ENCODE measurements at places on chromosomes 4 and X.
A peak's percentile ranks its signal among the peaks of the same experiment; 100 is the strongest.

- DNase-seq: no peak
These were observed 48.8 kb upstream of the FAM9A start for GRCh38 chrX:8849945-8850344.

- DNase-seq: peak; percentile 96
These were observed at the start of gene MAP9 for GRCh38 chr4:155376387-155377268. Gene MAP9, minus strand, starts transcription at chr4:155376965. Its CDS starts 1,115 bp downstream, at chr4:155375850.

DNA sequence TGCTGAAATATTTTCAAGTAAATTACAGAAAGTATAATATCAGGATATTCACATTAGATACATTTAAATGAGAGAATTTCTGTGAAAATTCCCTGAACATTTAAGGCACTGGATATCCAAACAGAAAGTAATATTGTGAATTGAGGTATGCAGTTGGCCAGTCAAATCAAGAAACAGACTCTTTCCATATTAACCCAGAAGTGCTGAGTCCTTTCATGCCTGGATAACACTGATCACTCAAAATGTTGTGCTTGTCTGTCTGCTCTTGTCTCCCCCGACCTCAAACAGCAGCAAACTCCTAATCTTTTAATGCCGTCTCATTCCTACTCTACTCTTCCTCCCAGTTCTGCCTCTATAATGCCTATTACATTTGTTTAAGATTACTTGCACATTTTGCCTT is 51.2 kb downstream of the TBC1D9 start:
- no peak for DNase-seq

DNA sequence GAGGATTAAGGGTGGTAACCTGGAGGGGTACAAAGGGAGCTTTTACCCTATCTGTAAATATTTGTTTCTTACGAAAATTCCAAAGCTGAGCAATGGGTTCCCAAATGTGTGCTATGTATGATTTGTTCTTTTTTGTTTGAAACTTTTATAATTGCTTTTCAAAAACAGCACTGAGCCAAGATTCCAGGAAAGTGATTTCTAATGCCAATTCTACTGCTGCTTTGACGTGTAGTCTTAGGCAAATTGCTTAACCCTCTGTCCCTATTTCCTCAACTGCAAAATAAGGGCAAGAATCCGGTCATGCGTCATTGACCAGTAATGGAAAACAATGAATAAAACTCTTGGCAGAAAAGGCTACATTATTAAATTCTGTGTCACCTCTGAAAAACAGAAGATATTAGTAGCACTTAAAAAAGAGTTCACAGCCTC is 454.7 kb downstream of the IL15 start:
- DNase-seq: peak; percentile 99

- no peak for DNase-seq
These were observed 70.2 kb upstream of the BCOR start for GRCh38 chrX:40167850-40168479.

- DNase-seq: no peak
These were observed 1271.0 kb downstream of the RAPGEF2 start for GRCh38 chr4:160373911-160374310.

DNA sequence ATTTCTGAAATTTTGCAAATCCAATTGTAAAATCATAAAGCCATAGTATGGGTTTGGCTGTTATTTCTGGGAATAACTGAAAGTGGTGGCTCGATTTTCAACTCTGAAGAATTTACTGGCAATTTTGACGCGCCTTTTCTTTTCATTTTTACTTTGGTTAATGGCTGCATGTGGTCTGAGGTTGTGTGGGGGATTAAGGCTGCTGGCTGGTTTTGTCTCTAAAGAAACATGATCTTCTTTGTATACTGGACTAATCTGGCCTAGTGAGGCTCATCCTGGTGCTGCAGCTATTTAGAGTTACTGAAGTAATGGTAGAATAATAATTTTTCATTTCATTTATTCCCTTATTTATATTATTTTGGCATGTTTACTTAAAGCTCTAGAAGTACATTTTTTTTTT is 164.0 kb downstream of the RNF150 start:
- no peak for DNase-seq

DNA sequence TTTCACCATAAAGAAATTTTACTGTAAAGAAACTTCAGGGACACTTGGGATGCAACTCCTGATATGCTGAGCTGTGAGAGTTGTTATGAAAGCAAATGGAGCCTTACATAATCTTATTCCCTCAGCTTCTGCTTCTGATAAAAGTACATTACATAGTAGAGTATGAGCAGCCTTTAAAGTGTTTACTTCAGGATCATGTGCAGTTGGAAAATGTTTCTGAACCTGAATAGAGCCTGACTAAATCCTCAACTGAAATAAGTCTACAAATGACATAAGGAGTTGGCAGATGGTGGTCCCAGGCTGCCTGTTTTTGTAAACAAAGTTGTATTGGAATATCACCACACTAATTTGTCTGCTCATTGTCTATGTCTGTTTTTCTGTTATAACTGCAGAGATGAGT is 19.3 kb downstream of the RASSF6 start:
- no peak for DNase-seq

GRCh38 chr4:6873291-6873690 is 36.3 kb upstream of the TBC1D14 start:
- no peak for DNase-seq

DNA sequence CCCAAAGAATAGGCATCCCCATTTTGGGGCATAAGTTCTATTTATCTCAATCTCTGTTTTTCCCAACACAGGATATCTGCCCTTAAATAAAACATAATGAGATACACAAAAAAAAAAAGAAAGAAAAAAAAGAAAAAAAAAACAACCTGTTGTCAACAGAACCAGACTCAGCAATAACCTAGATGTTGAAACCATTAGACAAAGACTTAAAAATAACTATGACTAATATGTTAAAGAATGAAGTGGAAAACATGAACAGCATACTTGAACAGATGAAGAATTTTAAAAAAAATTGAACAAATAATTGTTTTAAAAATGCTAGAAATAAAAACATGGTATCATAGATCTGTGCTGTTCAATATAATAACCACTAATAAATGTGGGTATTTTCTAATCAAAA is 93.4 kb upstream of the RXFP1 start:
- peak; percentile 57 for DNase-seq

- DNase-seq: peak; percentile 85
These were observed 46.5 kb upstream of the PGRMC1 start for GRCh38 chrX:119189595-119189994.

DNA sequence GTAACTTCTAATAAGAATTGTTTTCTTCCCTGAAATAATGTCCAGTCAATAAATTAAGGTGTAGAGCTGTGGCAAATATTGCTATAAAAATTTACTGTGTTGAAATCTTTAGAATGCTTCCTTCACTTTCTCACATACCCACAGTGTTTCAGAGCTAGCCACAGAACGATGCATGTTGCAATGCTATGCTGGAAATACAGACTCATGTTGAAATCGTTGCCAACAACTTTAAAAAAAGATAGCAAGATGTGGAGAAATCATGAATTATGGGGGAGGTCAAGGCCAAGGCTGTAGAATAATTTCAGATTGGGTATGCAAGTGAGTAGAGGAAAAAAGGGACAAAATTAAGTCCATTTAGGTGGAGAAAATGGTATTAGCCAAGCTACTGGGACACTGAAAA is 204.8 kb downstream of the VEGFC start:
- peak; percentile 90 for DNase-seq

- no peak for DNase-seq
These were observed 40.3 kb downstream of the DMD start for GRCh38 chrX:33171041-33171440.

GRCh38 chr4:147760695-147761094 is 28.8 kb downstream of the ARHGAP10 start:
- peak; percentile 21 for DNase-seq

DNA sequence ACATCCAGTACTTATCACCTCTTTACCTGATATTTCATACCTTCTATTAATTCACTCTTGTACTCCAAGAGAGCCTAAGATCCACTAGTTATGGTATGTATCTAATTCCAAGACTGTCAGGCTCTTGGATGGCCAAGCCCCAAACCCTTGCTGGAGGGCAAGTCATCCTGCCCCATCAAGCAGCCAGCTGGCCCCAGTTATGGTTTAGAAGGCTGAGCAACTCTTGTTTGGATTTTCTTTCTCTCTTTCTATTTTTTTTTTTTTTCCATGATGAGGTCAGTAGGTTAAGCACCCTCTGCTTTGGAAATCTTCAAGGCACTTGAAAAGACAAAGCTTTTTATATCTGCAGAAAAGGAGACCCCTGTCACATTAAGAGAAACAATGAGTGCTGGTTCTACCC is 10.9 kb upstream of the FGF16 start:
- peak; percentile 6 for DNase-seq

DNA sequence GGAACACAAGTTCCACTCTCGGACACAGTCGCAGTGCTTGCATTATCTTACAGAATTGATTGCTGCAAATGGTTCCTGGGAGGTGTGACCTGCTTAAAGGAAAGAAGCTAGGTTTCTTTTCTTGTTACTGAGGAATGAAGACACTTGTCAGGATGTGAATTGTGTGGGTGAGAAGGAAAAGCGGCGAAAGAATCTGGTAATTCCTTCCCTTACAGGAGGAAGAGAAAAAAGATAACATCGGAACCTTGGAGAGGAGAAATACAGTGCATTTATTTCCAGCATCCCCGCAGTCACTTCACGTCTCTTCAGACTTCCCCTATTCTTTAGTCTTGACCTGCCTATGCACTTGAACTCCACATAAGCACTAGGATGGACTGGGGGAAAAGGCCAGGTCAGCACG is 389 bp upstream of the CCSER1 start:
- DNase-seq: no peak

DNA sequence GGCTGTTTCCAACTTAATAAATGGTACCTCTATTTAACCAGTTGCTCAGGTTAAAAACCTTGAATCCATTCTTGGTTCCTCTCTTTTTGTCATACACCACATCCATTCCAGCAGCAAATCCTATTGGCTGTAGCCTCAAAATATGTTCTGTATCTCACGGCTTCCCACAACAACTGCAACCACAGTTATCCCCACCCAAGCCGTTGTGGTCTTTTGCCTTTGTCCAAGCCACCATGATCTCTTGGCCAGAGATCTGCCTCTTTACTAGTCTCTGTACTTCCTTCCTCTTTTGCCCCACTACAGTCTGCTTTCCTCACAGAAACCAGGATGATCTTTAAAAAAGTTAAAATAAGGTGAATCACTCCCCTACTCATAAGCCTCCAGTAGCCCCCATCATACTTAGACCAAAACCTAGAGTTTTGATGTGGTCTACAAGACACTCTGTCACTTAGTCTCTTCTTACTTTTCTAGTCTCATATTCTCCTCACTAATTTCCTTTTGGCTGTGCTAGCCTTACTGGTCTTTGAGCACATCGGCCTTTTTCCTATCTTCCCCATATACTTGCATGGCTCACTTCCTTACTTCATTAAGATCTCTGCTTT is 10.3 kb downstream of the MAOA start:
- DNase-seq: no peak

- DNase-seq: peak; percentile 35
These were observed 15.4 kb upstream of the CDKL5 start for GRCh38 chrX:18410038-18410437.

DNA sequence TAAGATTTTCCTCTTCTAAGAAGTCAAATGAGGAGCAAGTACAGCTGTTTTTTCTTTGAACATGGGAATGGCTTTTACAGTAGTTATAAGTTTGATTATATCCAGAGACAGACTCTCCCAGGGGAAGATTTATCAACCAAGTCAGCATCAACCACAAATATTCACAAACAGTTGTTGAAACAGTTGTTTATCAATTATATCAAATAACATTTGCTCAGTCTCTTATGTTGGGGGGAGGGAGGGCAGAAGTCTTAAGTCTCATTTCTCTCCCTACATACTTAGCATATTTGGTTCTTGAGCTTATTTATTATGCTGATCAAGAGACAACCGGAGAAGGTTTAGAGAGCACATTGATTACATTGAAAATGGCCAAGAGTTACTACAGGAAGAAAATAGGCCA is 110.1 kb downstream of the FBXO8 start:
- DNase-seq: no peak

DNA sequence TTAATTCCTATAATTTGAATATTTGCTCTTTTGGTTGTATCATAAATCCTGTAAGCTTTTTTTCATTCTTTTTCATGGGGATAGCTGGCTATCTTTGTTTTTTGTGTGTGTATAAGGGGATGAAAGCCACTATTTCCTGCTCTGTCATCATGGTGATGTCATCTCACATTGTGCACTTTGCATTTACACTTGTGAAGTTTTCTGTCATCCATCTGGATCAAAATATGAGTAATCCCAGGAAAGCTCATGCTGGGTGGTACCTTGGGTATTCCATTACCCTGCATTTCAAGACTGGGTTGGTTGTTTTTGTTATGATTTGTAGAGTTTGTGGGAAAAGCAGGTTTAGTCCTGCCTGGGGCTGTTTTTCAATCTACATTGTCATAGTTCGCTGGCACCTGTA is 367.3 kb downstream of the CHIC1 start:
- DNase-seq: no peak

GRCh38 chr4:187449702-187450101 is 545.9 kb upstream of the ZFP42 start:
- DNase-seq: no peak

GRCh38 chr4:142202404-142203332 is 566.3 kb downstream of the IL15 start:
- DNase-seq: no peak

GRCh38 chr4:14837860-14838259 is 164.4 kb upstream of the CPEB2 start:
- DNase-seq: no peak

DNA sequence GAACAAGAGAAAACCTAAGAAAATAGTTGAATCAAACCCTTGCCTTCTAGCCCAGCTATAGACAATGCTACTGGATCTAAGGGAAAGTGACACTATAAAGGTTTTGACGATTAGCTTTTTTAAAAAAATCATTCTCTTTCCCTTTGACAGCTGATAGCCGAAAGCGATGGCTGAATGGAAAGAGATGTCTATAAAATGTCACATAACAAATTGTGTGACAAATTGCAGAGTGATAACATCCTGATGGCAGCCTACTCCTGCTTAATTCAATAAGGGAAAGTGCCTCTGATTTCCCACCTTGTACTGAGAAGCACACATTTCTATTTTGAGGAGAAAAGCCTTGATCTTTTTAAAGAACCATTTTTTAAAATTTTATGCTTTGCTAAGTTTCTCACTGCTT is 114.5 kb downstream of the SORBS2 start:
- no peak for DNase-seq

DNA sequence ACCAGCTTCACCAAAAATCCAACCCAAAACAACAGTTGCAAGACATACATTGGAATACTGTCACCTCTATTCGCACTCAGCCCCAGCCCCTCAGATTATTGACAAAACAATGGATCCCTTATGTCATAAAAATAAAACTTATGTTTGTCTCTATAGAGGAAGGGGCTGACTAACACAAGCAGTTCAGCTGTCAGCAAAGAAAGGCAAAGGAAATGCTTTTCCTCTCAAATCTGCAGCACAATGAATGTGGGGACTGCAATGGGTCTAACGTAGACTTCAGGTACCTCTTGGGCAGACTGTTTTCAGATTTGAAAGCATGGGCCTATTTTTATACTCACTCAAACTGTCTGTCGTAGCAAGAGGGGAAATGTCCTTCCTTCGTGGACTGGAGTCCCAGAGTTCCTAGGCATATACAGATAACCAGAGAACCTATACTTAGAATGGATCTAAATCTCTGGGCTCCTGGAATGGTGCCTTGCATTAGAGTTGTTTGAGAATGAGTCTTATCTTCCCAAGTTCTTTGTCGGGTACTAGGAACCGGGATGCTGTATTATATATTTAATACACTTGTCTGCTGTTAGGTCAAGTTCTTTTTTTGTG is 307.7 kb upstream of the DDX53 start:
- DNase-seq: no peak
